ENCODE measurements at places on chromosomes 5 and 9. TPM values are rescaled to one million over a fixed set of nuclear protein-coding genes. Genes with fewer than 3 reads are reported as not detected.

DNA sequence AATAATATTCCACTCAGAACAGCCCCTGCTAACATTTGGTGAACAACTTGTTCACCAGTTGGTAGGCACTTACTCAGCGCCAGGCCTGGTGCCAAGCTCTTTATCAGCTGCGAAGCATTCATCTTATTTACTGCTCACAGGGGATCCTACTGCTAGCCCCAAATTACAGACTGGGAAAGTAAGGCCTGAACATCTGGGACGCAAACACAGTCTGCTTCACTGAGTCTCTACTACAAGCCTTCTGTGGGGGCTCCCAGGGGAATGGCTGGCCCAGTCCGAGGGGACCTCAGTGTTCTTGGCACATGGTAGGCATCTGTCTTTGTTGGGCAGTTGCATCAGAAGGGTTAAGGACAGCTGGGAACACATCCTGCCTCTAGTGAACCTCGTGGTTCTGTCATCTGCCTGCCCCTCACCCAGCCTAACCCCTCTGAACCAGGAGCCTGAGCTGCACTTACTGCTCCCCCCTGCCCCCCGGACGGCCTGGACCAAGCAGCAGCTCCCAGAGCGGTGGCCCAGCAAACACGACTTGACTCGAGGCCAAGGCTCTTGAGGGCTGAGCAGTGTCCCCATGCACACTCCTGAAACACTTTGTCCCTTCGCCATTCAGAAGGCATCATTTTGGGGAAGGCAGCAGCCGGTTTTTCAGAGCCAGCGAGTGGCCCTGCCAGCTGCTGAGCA, at the start of gene PHYHD1:
Gene PHYHD1 (plus strand): TSS at position 602 of the 678 bp plus-strand sequence. CDS start 1,342 bp downstream, outside the sequence.
- H3K36me3 ChIP-seq: no peaks in the 10 kb centered on the region
- peak within 1 kb of the TSS; percentile 82 for H3K27ac ChIP-seq
- H3K4me1 ChIP-seq: peaks cover 2% of the 10 kb centered on the region
- peak within 1 kb of the TSS; percentile 68 for H3K4me3 ChIP-seq
- no peaks in the 10 kb centered on the region for H3K27me3 ChIP-seq

DNA sequence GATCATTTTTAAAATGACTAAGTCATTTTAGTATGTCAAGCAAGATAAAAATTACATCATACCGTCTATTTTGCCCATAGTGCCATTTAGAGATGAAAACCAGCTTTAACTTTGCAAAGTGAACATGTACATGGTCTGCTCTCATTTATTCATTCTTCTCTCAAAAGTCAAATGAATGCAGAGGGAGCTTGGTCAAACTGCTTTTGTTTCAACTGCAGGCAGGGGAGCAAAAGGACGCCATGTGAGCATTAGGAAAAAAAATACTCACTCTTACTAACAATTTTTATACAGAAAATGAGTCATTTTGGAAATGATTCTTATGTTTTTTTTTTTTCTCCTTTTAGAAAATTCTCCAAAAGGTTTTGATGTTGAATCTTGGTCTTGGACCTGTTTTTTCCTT, 15.7 kb downstream of the SCGB3A1 start:
- peaks cover 32% of the 10 kb centered on the region for H3K36me3 ChIP-seq
- H3K27ac ChIP-seq: no peak overlapping the region
- H3K27me3 ChIP-seq: no peaks in the 10 kb centered on the region
- no peak overlapping the region for H3K4me3 ChIP-seq

GRCh38 chr9:110457245-110457644, 119.6 kb upstream of the TXNDC8 start:
- DNase-seq: no peak
- H3K4me3 ChIP-seq: no peak overlapping the region
- H3K27me3 ChIP-seq: no peaks in the 10 kb centered on the region
- H3K27ac ChIP-seq: no peak overlapping the region
- H3K36me3 ChIP-seq: no peaks in the 10 kb centered on the region

DNA sequence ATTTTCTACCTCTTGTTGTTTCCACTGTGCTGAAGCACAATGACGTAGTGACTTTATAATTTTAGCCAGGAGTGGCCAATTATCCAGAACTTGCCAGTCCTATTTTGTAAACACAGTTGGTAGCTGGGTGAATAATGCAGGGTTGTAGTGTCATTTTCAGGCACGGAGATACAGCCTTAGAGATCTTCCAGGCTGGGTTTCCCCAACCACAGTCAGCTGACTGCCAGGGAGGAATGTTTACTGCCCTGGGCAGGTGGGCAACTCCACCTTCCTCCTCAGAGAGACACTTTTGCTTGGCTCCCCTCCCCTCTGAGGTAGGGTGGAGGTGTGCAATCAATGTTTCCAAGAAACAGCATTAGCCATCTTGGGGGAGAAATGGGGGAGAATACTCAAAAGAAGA, 228.1 kb upstream of the NR4A3 start:
- DNase-seq: no peak
- H3K27ac ChIP-seq: no peak overlapping the region
- no peak overlapping the region for H3K4me3 ChIP-seq
- H3K36me3 ChIP-seq: no peaks in the 10 kb centered on the region

- H3K4me3 ChIP-seq: no peak overlapping the region
- H3K4me1 ChIP-seq: no peaks in the 10 kb centered on the region
- H3K27ac ChIP-seq: no peak overlapping the region
These were observed 45.1 kb downstream of the SLCO6A1 start for GRCh38 chr5:102453716-102454115.

- peaks cover 4% of the 10 kb centered on the region for H3K4me1 ChIP-seq
- no peak for DNase-seq
- no peaks in the 10 kb centered on the region for H3K36me3 ChIP-seq
- H3K27me3 ChIP-seq: peaks cover 4% of the 10 kb centered on the region
These were observed 72.1 kb downstream of the TENT4A start for GRCh38 chr5:6785161-6785860.

TBCA gene
- total RNA-seq: 142 TPM

Data from naive thymus-derived CD8-positive, alpha-beta T cell (primary cell).